AG04449 (cell line): ENCODE measurements at places on chromosomes 7 and 10.

DNA sequence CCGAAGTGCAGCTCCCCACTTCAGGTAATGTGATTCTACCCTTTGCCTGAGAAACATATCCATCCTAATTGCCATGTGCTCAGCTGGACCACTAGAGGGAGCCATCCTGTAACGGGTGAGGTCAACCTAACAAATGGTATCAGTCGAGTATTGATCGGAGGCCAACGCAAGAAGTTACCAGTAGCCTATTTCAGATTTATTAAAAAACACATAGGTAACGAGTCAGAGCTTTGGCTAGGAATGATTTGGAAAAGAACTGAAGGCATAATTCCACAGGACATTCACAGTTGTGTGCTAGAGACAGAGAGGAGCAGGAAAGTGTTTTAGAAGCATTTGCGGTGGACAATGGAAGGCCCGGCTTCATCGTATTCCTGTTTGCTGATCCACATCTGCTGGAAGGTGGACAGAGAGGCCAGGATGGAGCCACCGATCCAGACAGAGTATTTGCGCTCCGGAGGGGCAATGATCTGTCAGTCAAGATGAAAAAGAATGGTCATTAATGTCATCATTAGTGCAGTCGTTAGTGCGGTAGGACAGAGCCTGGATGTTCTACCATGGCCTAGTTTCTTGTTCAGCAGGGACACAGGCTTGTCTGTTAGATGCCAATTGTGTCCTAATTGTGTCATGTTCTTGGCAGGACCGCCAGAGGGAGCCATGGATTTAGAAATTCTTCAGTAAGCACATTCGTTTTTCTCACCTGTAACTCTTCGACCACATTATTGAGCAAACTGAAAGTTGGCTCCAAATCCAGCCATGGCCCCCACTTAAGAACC is 17.5 kb downstream of the ACTA2 start:
- no peak for DNase-seq

DNA sequence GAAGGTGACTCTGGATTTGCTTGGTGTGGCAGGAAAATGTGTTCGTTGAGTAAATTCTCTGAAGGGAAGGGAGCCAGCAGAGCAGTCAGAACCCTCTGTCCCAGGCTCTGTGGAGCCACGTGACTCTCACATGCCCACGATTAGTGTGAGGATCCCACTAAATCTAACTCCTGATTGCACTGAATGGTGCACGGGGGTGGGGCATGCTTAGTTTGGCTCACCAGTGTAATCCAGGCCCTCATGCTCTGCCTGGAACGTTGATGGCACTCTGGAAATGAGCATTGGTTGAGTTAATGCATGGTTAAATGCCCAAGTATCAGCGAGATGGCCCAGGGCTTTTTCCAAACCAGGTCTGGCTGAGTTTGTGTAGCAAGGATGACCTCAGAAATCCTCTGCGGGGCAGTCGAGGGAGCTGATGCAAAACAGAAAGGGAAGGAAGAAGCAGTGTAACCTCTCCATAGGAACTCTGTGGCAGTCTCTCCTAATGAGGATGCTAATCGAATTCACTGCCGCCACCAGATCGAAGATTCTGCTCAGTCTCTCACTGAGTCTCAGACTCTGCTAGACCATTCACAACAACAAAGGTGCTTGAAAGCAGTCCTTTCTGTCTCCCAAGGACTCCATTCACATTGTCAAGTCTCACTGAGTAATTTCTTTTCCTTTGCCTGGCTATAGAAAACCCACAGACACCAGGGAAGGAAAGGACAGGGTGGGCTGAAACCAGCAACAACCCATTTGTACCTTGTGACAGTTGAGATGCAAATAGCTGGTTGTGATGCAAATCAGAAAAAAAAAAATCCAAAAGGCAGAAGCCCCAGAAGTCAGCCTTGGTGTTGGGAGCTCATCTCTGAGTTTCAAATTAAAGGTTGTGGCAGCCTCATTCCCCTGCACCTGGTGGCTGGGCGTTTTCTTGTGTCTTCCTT is 98.1 kb downstream of the C10orf105 start:
- DNase-seq = no peak

DNA sequence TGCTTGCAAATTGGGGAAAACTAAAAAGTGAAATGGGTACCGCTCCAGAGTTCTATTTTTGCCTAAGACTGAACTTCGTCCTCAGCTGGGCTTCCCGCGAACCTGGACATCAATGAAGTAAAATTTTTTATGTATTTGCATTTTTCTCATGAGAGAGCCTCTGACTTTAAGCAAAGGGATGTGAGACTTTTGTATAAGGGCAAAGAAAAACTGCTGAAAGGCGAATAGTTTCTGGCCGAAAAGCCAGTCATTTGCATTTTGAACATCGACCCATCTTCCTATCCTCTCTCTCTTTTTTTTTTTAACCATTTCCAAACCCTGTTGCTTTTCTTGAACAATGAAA is 573 bp downstream of the PMPCB start:
- no peak for DNase-seq

DNA sequence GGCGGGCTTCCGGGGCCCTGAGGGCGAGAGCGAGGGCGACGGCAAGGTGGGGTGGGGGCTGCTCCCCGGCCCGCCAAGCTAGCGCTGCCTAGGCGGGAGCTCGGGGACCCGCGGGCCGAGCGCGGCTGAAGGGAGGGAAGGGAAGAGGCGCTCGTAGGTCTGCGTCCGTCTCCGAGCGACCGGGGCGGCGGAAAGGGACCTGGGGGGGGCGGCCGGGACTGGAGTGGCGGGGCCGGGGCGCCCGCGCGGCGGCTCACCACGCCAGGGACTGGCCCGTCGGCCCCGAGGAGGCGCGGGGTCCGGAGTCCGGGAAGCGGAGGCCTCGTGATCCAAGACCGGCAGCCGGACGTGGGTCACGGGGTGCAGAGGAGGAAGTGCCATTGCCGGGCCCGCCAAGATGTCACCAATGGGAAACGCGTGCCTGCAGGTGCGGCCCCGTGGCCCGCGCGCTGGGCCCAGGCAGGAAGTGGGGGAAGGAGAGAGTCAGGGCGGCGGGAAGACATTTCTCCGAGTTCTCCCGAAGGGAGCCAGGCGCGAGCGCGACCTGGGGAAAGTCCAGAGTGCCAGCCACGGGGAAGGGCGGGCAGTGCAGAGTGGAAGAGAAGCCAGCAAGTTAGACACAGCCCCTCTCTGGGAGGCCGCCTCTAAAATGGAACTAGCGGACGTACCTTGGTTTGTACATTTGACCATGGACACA is 11.9 kb downstream of the HNRNPF start:
- DNase-seq = no peak

DNA sequence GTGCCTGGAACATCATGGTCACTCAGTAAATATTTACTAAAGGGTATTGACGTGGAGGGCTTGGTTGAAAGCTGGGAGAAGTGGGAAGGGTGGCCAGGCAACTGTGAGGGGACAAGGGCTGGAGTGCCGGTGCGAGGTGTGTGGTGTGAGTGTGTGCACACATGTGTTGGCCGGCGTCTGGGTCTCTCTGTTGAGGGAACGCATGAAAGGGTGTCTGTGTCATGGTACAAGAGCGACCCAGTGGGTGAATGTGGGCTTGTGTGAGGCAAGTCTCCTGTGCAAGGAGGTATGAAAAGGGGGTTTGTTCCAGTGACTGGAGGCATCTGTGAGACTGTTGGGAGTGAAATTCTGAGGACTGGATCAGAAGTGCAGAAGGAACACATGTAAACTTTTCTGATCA is 29.4 kb upstream of the UCMA start:
- no peak for DNase-seq

- no peak for DNase-seq
These were observed 21.4 kb upstream of the ZNF273 start for GRCh38 chr7:64881461-64882287.

- no peak for DNase-seq
These were observed at the start of gene TRIM8 for GRCh38 chr10:102644066-102644645. Gene TRIM8 (plus strand): TSS chr10:102644479. CDS start chr10:102644618, 139 bp downstream.

DNA sequence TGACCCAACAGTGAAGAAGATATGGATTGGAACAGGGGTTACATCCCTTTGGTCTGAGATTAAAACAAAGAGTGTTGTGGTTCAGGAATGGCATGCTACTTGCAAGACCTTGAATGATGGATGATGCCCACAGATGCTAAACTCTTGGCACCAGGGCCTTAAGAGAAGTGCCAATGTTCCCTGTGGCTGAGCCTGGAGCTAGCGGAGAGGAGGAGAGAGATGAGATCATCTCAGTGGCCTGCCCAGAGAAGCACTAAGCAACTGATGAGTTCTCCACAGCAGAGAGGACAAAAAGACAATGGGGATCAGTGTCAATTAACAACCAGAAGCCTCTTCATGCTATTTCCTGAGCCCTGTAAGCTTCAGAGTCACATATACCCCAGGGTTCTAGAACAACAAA is 97.8 kb downstream of the ELAPOR2 start:
- DNase-seq = no peak

GRCh38 chr7:40676221-40676620 is 541.4 kb downstream of the SUGCT start:
- no peak for DNase-seq

GRCh38 chr10:60441515-60441914 is 51.8 kb upstream of the ANK3 start:
- no peak for DNase-seq

GRCh38 chr7:91655656-91656055 is 224.8 kb downstream of the MTERF1 start:
- DNase-seq = no peak

DNA sequence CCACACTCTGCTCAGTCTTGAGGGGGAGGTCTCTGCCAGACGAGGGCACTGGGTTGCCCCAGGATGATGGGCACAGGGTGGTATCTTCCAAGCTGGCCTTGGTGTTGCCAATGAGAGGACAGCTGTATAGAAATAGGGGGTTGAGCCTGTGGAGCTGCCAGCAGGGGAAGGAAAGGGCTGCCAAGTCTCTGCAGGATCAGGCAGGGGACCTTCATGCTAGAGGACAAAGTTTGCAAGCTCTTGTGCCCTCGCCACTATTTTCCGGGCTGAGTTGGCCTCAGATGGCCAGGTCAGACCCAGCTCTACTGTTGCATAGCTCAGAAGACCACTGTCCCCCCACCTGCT is 68.7 kb downstream of the ARHGAP22 start:
- no peak for DNase-seq

- DNase-seq = peak; percentile 36
These were observed 302.4 kb downstream of the PTEN start for GRCh38 chr10:88165849-88166271.

GRCh38 chr10:30529373-30529998 is 95.5 kb downstream of the MAP3K8 start:
- DNase-seq = no peak

- no peak for DNase-seq
These were observed 161.5 kb downstream of the MAD1L1 start for GRCh38 chr7:2071133-2071832.

GRCh38 chr7:133081119-133081598 is 731 bp downstream of the CHCHD3 start:
- no peak for DNase-seq

DNA sequence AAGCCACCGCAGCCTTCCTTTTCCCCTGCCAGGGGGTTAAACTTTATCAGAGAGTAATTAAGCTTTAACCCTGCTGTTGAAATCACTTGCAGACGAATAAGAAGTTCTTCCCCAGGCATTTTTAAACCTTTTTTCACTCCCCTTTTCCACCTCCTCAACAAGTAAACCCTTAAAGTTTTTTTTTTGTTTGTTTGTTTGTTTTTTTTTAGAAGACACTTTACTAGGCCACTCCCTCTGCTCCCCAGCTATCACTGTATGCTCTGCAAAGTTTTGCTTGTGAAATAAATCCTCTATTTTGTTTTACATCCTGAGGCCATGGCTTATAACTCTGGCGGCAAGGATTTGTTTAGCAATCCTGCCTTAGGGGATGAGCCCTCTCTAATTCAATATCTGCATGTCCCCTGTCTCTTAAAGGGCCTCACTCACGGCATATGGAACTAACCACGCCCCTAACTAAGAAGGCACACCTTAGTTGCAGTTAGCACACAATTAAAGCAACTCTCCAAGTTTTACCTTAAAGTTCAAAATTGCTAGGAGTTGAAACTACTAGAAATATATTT is 1354.7 kb upstream of the LRRTM3 start:
- no peak for DNase-seq

GRCh38 chr7:111735661-111736551 is 173.6 kb upstream of the IMMP2L start:
- peak; percentile 37 for DNase-seq

- DNase-seq = no peak
These were observed 128.4 kb downstream of the DNAJB6 start for GRCh38 chr7:157464971-157465886.

DNA sequence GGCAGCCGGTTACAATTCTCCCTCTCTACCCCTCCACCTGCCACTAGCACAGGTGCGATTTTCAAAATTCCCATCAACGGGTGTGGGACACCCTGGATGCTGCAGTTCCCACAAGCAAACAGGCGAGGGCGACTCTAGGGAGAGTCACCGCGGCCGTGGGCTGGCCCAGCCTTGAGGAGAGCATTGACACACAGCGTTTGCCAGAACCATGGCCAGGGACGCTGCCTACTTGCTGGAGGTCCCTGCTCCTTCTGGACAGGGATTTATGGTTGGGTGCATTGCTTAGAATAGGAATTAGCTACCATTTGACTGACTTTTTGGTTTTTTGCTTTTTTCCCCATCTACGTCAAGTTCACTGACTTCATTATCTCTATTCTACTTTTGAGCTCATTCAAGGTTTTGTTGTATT is 19.0 kb upstream of the CLDN4 start:
- no peak for DNase-seq

GRCh38 chr10:114856544-114857287 is 35.1 kb downstream of the FHIP2A start:
- peak; percentile 64 for DNase-seq

GRCh38 chr10:71463111-71463510 is 66.4 kb downstream of the CDH23 start:
- no peak for DNase-seq

DNA sequence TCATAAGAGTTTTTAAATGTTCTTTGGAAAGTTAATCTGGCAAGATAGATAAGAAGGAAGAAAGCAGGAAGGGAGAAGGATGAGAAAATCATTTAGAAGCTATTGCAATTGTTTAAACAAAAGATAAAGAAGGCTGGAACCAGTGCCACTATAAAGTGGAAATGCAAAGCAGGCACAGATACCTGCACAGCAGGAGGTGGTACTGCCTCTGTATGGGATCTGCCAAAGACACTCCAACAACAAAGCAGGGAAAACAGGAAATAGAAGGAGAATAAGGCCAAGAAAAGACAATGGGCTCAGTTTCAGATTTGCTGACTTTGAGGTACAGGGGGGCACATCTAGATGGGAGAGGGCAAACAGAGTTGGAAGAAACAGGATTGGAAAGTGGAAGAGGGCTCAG is 138.6 kb downstream of the PPP1R17 start:
- no peak for DNase-seq

DNA sequence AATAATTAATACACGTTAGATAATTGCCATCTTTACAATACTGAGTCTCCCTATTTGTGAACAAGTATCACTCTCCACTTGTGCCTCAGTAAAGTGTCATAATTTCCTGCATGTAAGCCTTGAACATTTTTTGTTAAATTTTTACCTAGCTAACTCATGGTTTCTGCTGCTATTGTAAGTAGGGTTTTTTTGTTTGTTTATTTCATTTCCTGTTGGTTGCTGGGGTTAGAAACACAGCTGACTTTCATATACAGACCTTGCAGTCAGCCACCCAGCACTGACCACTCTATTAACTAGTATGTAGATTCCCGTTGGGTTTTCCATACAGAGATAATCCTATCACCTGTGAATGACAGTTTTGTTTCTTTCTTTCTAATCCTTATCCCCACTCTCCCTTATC is 133.3 kb downstream of the MPP7 start:
- DNase-seq = no peak
